ENCODE measurements at places on chromosomes 6 and 20.
A peak's percentile ranks its signal among the peaks of the same experiment; 100 is the strongest.

DNA sequence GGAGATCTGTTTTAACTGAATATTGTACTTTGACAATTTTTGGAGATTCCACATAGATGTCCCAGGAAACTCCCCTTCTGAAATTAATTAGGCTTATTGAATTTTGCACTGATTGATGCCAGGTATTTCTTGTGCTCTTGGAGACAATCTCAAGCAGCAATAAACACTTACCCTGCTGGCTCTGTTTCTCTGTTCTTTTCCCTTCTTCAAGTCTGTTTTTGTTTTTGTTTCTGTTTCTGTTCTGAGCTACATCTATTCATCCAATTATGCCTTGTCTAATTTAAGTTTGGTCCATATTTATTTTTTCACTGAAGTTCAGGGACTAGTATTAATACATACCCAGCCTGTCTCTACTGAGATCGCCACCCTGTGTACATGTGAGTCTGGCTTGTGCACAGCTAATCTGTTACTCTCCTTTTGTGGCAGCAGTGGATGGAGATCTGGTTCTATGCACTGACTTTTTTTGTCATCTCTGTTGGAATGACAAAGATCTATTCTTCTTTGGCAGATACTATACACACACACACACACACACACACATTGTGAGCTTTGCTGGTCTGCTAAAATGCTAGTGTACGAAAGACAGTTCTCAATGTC is 51.9 kb downstream of the IL22RA2 start:
- DNase-seq: no peak

- DNase-seq: no peak
Observed at GRCh38 chr6:159170333-159170672, 1.1 kb downstream of the FNDC1 start.

GRCh38 chr6:136753624-136754023 is 38.7 kb downstream of the MAP3K5 start:
- peak; percentile 63 for DNase-seq

- DNase-seq: peak; percentile 93
Observed at GRCh38 chr6:108294727-108295625, at the start of gene AFG1L. Gene AFG1L, plus strand, starts transcription at chr6:108295054. Its CDS starts 26 bp downstream, at chr6:108295080.

- no peak for DNase-seq
Observed at GRCh38 chr20:50389438-50389807, 120.8 kb upstream of the PTPN1 start.

DNA sequence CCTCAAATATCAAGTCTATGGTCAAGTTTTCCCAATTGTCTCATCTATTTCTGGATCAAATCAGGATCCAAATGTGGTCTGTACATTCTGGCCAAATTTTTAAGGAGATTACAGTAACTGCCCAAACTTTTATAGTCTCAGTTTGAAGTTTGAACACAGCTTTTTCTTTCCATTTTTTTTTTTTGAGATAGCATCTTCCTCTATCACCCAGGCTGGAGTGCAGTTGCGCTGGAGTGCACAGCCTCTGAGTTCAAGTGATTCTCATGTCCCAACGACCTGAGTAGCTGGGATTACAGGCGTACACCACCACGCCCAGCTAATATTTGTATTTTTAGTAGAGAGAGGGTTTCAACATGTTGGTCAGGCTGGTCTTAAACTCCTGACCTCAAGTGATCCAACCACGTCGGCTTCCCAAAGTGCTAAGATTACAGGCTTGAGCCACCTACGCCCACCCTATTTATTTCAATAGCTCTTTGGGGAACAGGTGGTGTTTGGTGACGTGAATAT is 84.9 kb upstream of the CARMIL1 start:
- DNase-seq: no peak

DNA sequence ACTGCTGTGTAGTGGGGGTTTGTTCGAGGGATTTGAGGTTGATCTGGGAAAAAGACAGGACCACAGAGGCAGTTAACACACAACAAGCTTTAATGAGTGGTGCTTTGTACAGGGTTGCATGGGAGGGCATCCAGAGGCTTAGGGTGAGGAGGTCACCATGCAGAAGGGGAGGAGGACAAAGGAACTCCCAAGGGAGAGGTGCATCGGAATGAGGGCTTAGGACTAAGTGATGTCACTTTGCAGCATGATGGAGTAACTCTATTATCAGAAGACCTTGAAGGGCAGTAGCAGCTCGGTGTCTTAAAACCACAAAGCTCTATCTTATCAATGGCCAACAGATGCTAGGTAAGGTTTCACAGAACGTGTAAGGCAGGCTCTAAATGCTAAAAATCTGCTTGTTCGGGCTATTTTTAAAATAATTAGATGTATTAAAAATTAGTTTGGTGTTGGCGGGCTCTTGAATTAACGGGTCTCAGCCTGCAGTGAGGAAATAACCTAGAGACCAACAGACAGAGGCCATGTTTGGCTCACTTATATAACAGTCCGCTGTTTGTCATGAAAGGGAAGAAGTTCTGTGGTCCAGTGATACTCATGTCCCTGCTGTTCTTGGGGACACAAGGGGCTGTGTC is 37.9 kb downstream of the MAN1A1 start:
- no peak for DNase-seq

- DNase-seq: no peak
Observed at GRCh38 chr6:21137700-21138335, 455.7 kb upstream of the SOX4 start.

DNA sequence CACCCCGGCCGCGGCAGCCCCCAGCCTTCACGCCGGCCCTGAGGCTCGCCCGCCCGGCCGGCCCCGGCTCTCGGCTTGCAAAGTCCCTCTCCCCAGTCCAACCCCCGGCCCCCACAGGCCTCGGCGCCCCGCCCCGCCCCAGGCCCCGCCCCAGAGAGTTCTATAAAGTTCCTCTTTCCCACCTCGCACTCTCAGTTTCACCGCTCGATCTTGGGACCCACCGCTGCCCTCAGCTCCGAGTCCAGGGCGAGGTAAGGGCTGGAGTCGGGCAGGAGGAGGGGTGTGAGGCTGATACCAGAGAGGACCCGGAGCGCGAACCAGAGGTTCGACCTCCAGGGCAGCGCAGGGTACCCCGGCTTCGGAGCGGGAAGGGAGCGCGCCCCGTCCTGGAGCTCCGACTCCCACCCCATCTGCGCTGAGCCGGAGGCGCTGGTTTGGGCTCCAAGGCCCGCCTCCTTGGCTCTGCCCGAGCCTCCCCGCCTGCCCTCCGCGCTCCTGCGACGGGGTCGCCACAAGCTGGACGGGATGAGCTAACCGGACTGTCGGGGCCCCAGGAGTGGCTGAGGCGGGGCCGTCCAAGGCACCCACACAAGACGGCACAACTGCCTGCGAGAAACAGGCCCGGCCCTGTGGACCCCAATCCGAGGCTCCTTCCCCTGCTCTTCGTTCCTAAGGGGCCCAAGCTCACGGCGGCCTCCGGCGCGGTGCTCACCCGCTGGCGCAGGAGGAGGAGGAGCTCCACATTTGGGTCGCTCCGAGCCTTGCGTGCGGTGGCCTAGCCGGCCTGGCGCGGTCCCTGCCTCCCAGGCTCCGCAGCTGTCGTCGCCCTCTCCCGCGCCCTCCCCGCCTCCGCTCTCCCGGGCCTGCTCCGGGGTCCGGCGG is at the start of gene IRF4:
IRF4 (plus strand) TSS at position 194 of the 882 bp plus-strand sequence. CDS start 1,401 bp downstream, outside the sequence.
- DNase-seq: peak; percentile 82

Measured in stimulated activated CD4-positive, alpha-beta T cell treated with anti-CD3 and anti-CD28 coated beads, Interleukin-15, amount 100 ng/mL, for 24 hours (primary cell).